ENCODE measurements at places on chromosomes 1 and 21.

- DNase-seq, result no peak
These were observed at the start of gene B3GALNT2 for GRCh38 chr1:235504122-235504493. B3GALNT2 (minus strand) TSS chr1:235504452; CDS start chr1:235504252, 200 bp downstream.

DNA sequence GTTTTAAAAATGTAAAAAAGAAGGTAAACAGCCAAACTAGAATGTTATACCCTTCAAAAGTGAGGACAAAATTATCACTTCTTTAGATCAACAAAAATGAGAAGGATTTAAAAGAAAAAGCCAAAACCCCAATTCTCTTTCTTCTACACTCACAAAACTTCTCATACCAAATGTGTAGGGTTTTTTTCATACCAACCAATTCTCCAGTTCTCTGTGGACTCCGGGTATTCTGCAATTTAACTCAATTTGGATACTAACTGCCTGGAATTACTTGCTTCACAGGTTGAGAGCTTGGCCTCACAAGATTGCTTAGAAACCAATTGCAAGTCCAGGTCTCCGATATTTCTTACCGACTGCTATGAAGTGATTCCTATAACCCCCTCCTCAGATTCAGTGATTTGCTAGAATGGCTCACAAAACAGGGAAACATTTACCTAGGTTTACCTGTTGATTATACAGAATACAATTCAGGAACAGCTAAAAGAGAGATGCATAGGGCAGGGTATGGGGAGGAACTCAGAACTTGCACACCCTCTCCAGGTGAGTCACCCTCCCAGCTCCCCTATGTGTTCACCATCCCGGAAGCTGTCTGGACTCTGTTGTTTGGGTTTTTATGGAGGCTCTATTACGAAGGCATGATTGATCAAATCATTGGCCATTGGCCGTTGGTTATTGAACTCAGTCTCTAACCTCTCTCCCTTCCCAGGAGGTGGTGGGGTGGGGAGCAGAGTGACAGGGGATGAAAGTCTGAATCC, 67.1 kb downstream of the CAMTA1 start:
- DNase-seq, result no peak

DNA sequence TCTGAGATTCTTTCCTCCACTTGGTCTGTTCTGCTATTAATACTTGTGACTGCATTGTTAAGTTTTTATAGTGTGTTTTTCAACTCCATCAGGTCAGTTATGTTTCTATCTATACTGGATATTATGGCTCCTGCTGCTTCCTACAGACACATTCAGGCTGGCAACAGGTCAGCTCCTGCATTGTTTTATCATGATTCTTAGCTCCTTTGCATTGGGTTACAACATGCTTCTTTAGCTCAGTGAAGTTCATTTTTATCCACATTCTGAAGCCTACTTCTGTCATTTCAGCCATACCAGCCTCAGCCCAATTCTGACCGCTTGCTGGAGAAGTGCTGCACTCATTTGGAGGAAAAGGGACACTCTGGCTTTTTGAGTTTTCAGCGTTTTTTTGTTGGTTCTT, 37.3 kb upstream of the F3 start:
- DNase-seq, result no peak

- no peak for DNase-seq
These were observed 8.1 kb upstream of the STMN1 start for GRCh38 chr1:25914074-25914995.

GRCh38 chr1:161307230-161307768, 2.5 kb downstream of the MPZ start:
- no peak for DNase-seq

Measured in activated T-helper 1 cell treated with anti-CD3 and anti-CD28 coated beads, Interleukin-2, amount 50 U/mL, for 16 hours (primary cell).